ENCODE measurements at places on chromosomes 11 and 22.

- no peak for DNase-seq
- no peaks in the 10 kb centered on the region for H3K27me3 ChIP-seq
- H3K36me3 ChIP-seq, result no peaks in the 10 kb centered on the region
Observed at GRCh38 chr11:58495906-58496305, 12.0 kb downstream of the OR5B21 start.

DNA sequence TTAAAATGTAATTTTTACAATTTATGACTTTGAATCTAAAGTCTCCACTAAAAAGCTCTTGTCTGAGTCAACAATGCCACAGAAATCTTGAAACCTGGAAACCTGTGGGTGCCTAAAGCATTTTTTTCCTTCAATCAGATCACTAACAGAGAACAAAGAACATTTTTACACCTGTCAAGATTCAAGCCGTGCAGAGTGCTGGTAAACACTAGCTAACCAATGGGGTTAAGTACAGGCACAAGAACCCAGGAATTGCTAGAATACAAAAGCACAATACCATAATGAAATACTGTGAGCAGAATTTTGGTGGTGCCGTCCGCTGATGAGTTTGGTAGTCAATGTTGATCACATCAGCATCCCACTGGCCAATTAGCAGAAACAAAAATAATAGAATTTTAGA lies 380.3 kb upstream of the PITPNB start:
- H3K27me3 ChIP-seq, result peaks cover 6% of the 10 kb centered on the region
- no peaks in the 10 kb centered on the region for H3K36me3 ChIP-seq
- no peak for DNase-seq
- no peaks in the 10 kb centered on the region for H3K4me1 ChIP-seq
- H3K27ac ChIP-seq, result no peak overlapping the region

GRCh38 chr22:49933236-49934159 lies 15.1 kb downstream of the CRELD2 start:
- no peaks in the 10 kb centered on the region for H3K27me3 ChIP-seq
- DNase-seq, result no peak
- H3K36me3 ChIP-seq, result peaks cover 7% of the 10 kb centered on the region
- H3K27ac ChIP-seq, result peak overlapping the region; percentile 70
- peaks cover 12% of the 10 kb centered on the region for H3K4me1 ChIP-seq
- H3K4me3 ChIP-seq, result no peak overlapping the region

- DNase-seq, result no peak
- no peaks in the 10 kb centered on the region for H3K27me3 ChIP-seq
- no peak overlapping the region for H3K4me3 ChIP-seq
- H3K4me1 ChIP-seq, result no peaks in the 10 kb centered on the region
Observed at GRCh38 chr11:115930886-115931547, 426.8 kb upstream of the CADM1 start.

DNA sequence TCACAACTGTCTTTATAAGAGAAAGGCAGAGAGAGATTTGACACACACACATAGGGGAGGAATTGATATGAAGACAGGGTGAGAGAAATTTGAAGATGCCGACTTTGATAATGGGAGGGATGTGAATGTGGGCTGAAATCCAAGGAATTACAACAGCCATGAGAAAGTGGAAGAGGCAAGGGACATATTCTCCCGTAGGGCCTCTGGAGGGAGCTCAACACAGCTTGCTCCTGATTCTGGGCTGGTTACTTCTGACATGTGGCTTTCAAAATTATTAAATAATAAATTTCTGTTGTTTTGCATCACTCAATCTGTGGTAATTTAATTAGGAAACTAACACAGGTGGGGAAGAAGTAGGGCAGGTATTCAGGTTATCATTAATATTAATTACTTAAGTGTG lies 282.9 kb downstream of the LUZP2 start:
- H3K27me3 ChIP-seq, result no peaks in the 10 kb centered on the region
- H3K27ac ChIP-seq, result no peak overlapping the region
- no peaks in the 10 kb centered on the region for H3K36me3 ChIP-seq
- no peaks in the 10 kb centered on the region for H3K4me1 ChIP-seq
- no peak for DNase-seq
- H3K4me3 ChIP-seq, result no peak overlapping the region

GRCh38 chr11:130189492-130190210 lies 30.1 kb downstream of the ST14 start:
- DNase-seq, result no peak
- no peaks in the 10 kb centered on the region for H3K4me1 ChIP-seq
- no peak overlapping the region for H3K27ac ChIP-seq

Measured in effector memory CD8-positive, alpha-beta T cell (primary cell).